ENCODE measurements at places on chromosomes 7 and 10.

GRCh38 chr10:1625731-1626130 is 111.6 kb downstream of the ADARB2 start:
- DNase-seq = no peak

GRCh38 chr7:155401884-155402283 is 56.0 kb upstream of the EN2 start:
- no peak for DNase-seq

DNA sequence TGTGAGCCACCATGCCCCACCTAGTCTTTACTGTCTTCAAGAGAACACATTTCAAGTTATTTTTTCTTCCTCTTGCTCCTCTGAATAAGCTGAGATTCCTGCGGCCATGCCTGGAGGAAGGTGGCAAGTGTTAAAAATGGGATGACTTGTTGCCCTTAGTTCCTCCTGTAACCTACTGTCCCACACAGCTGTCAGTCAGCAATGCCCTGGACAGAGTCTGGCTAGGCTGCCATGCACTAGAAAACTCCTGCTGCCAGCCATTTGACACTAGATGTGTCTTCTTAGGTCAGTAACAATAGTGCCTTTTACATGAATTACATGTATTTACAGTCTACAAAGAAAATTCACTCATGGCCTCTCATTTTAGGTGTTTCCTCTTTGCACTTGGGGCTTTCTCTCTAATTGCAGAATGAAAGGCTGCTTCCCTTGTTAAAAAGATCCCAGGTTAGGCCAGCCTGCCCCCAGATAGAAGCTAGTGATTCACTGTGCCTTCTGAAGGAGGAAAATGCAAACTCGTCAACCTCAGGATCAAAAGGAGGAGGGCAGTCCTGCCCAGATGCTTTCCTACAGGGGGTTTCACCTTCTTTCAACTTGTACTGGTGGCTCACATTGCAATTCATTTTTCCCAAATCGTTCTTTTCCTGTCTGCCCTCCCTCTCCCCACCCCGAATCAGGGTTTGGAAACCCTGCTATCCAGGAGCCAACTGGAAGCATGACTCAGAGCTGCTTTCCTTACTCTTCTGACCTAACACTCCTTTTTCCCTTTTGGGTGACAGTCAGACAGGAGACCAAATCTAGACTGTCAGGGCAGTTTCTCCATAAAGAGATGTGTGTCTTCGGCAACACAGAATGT is 136.6 kb downstream of the SPAG6 start:
- no peak for DNase-seq

- DNase-seq = peak; percentile 17
Measured at GRCh38 chr10:110746254-110746826, 102.2 kb downstream of the RBM20 start.

- no peak for DNase-seq
Measured at GRCh38 chr10:75023074-75023473, 88.4 kb upstream of the SAMD8 start.

GRCh38 chr10:70302292-70302691 is 18.5 kb upstream of the NPFFR1 start:
- DNase-seq = peak; percentile 31

DNA sequence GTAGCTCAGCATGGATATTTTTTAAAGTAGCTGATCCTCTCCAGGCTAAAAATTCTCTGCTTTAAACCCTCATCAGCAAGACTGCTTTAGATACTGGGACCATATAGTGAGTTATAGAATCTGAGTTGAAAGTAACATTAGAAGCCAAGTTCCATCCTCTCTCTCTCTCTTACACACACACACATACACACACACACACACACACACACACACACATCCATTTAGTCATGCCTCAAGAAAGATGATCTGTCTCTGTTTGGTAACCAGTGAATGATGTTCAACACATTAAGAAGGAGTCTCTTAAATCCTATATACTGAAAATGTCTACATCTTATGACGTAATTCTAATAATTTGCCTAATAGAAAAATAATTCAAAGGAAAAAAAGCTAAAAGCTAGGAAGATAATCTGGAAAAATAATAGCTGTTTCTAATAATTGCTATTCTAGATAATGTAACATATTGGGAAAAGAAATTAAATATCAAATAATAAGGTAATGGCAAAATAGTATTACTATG is 16.9 kb upstream of the ATP6V0A4 start:
- DNase-seq = no peak

- DNase-seq = no peak
Measured at GRCh38 chr7:15678653-15679052, 7.8 kb downstream of the MEOX2 start.

DNA sequence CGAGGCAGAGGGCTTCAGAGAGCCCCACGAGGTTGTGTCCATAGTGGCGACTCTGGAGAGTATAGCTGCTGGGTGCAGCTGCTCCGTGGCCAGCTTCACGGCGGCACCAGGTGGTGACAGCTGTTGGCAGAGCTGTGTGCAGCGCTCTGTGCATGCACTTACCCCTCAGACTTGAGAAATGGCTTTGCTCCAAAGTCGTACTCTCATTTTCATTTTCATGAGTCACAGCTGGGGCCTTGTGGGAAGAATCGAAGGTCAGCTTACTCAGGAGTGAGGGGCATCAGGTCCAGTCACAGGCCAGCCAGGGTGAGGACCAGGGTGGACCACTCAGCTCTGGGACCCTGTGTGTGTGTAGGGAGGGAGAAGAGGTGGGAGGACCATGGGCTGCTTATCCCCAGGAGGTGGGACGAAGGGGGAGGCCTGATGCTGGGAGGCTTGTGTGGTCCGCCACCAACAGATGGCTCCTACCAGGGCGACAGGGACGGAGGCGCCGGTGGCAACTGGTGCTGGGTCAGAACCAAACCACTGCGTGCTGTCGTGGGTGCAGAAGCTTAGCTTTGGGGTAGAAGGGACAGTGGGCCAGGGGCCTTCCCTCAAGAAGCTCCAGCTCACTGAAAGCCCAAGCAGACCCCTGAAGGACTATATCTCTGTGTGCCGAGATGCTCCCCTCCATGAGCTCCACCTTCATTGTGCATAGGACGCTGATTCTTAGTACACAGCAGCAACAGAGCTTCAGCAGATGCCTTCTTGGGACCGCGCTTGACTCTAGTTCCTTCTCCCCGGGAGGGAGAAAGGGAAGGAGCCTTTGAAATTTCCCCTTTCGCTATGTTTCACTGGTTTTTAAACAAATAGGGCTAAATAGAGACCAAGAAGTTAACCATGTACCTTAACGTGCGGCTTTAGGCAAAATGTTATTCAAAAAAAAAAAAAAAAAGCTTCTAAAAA is 225.0 kb downstream of the CELF2 start:
- DNase-seq = no peak

GRCh38 chr10:30991647-30992011 is 40.0 kb downstream of the ZNF438 start:
- no peak for DNase-seq

GRCh38 chr7:45596665-45597095 is 22.5 kb downstream of the ADCY1 start:
- no peak for DNase-seq

GRCh38 chr10:86961481-86962091 is 3.2 kb downstream of the SNCG start:
- DNase-seq = no peak

DNA sequence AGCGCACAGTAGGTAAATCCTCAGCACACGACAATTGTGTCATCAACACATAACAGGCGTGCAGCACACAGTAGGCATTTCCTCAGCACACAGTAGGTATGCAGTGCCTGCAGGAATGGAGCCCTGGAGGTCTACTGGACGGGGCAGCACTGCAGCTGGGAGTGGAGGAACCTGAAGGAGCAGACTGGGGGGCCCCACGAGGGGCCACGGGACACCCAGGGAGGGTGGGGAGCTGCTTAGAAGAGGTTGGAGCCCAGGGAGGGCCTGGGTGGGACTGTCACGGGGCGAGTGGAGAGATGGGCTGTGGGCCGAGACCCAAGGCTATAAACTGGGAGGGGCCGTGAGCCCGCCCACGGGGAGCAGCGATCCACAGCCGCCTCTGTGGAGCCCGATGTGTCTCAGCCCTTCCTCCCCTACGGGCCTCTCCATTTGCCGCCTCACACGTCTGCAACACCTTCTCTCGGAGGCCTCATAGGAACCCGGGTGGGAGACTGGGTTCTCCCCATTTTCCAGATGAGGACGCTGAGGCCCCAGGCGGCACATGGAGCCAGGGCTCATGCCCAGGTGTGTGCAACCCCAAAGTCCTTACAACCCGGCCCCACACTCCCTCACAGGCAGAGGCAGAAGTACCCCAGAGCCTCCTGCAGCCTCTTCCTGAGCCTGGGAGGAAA is 101.5 kb downstream of the MICALL2 start:
- DNase-seq = no peak

GRCh38 chr10:104580321-104580720 is 60.8 kb upstream of the SORCS3 start:
- DNase-seq = no peak

- DNase-seq = no peak
Measured at GRCh38 chr7:134686786-134687185, 40.1 kb downstream of the BPGM start.

DNA sequence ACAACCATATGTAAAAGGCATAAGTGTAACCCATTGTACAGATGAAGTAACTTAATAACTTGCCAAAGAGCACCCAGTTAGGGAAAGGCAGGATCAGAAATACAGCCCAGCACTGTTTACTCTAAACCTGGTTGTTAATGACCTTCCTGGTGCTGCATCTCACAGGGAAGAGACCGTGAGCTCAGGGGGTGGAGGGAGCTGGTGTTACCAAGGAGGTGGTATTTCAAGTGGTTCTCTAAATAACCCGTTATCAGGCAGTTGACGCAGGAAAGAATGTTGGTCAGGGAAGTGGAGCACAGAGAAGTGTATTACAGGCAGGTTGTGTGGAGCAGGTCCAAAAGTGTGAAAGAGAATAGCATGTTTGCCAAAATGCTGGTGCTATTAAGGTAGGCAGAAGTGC is 4.4 kb upstream of the ST7 start:
- DNase-seq = no peak

- DNase-seq = no peak
Measured at GRCh38 chr10:53223851-53224250, 451.3 kb upstream of the MBL2 start.

DNA sequence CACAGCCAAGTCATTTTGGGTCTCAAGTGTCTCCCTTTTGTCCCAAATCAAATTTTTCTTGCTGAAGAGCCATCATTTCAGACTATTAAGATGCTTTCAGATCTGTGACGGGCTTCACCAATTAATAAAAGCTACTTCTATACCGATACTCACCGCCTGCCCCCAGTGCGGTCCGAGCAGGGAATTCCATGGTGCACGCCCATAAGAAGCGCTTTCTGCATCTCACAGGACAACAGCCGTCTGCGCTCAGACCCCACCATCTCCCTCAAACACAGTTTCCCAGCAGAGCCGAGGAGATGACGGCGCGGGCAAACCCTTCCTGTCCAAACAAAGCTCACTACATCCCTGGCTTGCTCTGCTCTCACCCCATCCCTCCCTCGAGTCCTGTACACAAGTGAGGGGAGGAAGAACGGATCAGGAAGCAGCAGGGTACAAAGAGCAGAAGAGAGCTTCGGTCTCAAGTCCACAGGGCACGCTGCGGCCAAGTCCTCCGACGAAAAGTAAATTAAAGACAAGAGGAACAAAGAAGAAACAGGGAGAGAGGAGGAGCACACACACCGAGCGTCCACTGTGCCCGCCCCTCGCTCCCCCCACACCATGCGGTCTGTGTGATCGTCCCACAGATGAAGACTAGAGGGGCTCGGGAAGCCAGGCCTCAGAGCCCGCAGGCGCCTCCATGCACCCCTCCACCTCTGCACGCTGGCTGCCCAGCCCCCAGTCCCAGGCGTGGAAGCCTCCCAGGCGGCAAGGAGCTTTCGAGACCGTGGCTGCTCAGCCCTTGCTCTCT is 121.9 kb downstream of the MAD1L1 start:
- no peak for DNase-seq

DNA sequence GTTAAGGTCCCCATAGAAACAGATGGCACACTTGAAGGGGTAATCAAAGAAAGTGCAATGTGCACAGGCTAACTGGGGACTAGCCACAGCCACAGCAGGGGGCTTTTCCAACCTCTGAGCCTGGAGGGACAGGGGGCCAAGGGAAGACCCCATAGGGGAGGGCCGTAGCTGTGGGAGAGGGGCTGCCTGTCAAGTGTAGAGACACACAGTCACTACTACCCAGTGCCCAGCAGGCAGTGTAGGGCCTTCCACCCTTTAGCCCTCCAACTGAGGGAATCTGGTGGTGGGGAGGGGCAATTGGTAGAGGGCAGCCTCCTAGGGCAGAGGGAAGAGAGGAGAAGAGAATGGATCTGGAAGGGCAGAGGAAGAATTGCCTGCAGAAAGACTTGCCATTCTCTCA is 54.6 kb downstream of the CREB5 start:
- DNase-seq = no peak

- no peak for DNase-seq
Measured at GRCh38 chr7:69301253-69301652, 297.0 kb upstream of the AUTS2 start.

GRCh38 chr10:91163869-91164474 is 56.5 kb upstream of the PCGF5 start:
- DNase-seq = no peak

- DNase-seq = no peak
Measured at GRCh38 chr7:2051707-2052656, 180.8 kb downstream of the MAD1L1 start.

DNA sequence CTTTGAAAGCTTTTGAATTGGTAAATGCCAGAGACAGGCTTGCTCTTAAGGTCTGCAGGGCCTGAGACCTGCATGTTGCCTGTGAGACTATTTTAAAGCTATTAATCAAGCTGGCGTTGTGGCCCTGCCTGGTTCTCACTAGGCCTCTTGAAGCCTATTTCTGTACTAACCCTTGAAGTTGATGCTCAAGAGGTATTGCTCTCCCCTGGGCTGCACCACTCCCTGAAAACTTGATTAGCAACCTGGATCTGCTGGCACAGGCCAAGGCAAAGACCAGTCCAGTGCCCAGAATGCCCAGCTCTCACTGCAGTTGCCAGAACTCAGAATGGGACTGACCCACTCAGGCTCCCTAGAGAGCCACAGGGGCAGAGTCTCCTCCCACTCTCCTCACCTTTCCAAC is 220.0 kb upstream of the MEOX2 start:
- no peak for DNase-seq

- no peak for DNase-seq
Measured at GRCh38 chr7:64999165-65000004, 7.1 kb downstream of the ERV3-1 start.

GRCh38 chr7:6271060-6271658 is 1.3 kb downstream of the CYTH3 start:
- no peak for DNase-seq

DNA sequence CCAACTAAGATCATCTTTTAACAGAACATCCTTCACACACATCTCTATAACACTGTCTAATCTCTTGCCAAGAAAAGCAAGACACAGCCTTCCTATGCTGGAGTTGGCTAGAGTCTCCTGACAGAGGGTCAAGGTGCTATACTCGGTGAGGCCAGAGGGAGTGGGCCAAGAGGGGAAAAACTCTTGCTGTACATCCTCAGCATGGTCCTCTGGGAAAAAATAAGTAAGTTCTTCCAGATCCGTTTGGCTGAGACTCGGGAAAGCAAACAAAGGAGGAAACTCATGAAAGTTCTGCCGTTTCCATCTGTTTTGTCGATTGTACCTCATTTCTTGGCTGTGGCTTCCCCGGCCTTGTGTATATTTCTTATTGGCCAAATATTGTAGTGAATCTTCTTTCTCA is 33.9 kb downstream of the VWDE start:
- DNase-seq = no peak

All from GM04503 (cell line).